ENCODE measurements at places on chromosomes 11 and 22. TPM values are rescaled to one million over a fixed set of nuclear protein-coding genes. Genes with fewer than 3 reads are reported as not detected.

The OVOL1 gene
- total RNA-seq, result 64.4 TPM

The RASSF10 gene
- total RNA-seq, result 9.2 TPM

The MS4A6E gene
- total RNA-seq, result not detected

The OR10D3 gene
- not detected for total RNA-seq

The RNF169 gene
- 22.5 TPM for total RNA-seq

The MMP13 gene
- total RNA-seq, result not detected

The CYP2D6 gene
- 0.72 TPM for total RNA-seq

The LPXN gene
- 5.5 TPM for total RNA-seq

The PDGFD gene
- total RNA-seq, result 7.2 TPM

The MS4A3 gene
- total RNA-seq, result not detected

The NRGN gene
- total RNA-seq, result not detected

The MPZL3 gene
- total RNA-seq, result 38.9 TPM

The MGAT3 gene
- total RNA-seq, result 2.2 TPM

GRCh38 chr11:72762641-72763304, 10.6 kb upstream of the ARAP1 start:
- DNase-seq, result no peak

- DNase-seq, result no peak
Measured at GRCh38 chr11:105203569-105204240, 64.1 kb upstream of the CARD18 start.

DNA sequence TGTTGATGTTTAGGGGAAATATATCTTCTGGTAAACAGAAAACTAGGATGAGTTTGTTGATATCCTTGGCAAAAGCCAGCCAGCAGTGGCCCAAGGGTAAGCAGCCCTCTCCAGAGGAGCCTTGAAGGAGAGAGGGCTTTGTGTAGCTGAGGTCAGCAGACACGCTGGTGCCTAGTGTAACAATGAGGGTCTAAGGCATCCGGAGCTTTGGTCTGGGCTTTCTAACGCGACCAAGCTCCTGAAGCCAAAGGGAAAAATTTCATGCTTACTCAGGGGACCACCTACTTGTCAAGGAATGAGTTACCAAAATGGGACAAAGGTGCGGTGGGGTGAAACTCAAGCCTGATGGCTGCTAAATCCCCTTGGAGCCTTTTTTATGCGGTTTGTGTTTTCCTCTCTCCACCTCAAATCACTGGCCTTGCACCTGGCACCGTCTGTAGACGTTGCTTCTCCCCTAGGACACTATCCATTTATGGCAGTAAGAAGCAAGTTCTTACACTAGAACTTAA, 134.9 kb downstream of the DBX1 start:
- DNase-seq, result no peak

DNA sequence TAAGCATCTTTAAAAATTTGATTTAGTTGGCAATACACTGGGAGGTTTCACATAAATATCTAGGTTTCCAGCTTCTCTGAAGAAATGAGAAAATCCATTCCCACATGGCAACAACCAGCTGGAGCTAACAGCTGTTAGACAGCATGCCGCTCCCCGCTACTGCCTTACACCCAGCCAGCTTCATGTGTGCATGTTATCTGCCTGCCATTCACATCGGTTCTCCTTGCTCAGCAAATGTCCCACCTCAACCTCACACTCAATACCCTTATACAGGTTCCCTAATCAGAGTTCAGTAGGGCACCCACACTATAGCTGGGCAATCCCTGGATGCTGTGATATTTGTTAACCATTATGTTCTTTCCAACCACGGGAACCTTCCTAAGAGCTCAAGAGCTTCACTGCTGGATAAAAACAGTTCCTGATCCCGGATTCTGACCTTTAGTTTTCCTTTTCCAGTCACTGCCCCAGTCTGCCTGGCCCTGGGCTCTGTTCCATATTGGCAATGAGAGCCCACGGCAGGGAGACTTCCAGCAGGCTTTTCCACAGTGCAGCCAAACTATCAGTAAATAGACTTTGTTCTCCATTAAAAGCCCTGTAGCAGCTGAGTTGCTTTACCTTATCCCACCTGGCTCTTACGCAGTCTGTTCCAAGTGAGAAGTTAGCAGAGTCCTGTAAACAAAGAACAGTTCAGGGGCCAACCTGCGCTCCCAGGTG, 8.6 kb downstream of the RPUSD4 start:
- DNase-seq, result no peak

DNA sequence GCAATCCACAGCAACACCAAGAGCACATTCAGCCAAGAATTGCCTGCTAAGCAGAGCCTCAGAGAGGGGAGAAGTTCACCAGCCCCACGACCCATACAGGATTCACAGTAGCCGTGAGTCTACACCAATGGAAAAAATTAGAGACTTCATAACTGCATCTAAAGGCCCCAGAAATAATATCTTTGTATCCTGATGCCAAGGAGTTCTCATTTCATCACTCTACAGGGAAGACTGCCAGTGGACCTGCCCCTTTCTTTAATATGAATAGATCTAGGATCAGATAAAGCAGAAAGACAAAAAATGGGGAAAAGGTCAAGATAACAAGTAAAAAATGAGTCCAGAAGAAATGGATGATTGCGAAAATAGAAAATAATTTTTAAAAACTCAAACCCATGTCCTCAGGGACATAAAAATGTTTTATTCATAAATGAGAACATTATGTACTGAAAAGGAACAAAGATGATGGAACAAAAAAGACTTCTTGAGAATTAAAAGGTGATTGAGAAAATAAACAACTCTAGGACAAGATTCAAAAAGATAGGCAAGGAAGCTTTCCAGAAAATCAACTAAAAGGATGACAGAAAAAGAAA, 9.5 kb downstream of the APOL3 start:
- DNase-seq, result no peak

DNA sequence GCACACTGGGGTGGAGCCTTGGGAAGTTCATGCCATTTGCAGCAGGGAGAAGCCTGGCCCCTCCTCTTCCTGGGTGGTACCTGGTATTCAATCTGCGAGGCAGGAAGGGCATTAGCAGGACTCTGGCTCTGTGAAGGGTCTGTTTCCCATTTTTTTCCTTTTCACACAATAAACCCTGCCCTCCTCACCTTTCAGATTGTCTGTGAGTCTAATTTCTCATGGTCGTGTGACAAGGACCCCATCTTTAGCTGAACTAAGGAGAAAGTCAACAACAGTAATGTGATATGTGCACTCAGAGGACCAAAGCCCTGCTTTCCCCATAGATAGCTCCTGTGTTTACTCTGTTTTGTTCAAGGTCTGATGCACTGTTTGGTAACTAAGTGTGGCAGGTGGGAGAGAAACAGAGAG, 26.6 kb upstream of the CASP4 start:
- DNase-seq, result no peak

- DNase-seq, result no peak
Measured at GRCh38 chr11:35945137-35945518, 1.3 kb downstream of the LDLRAD3 start.

DNA sequence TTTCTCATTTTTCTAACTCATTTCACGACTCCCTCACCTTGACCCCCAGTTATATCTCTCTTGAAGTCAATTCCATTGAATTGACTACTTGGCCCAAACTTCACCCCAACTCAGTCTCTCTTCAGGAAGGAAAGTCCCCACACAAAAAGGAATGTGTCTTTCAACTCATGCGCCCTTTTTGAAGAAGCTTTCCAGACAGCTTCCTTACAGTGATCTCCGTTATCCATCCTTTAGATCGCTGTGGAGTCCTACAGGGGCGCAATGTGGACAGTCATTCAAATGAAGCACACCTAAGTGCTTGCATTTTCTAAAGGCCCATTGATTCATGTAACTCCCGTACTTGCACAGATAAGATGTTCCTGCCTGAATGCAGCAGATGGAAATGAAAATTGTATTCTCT, 101.1 kb upstream of the VPREB1 start:
- DNase-seq, result no peak

GRCh38 chr11:32358729-32359128, 76.6 kb downstream of the WT1 start:
- no peak for DNase-seq

DNA sequence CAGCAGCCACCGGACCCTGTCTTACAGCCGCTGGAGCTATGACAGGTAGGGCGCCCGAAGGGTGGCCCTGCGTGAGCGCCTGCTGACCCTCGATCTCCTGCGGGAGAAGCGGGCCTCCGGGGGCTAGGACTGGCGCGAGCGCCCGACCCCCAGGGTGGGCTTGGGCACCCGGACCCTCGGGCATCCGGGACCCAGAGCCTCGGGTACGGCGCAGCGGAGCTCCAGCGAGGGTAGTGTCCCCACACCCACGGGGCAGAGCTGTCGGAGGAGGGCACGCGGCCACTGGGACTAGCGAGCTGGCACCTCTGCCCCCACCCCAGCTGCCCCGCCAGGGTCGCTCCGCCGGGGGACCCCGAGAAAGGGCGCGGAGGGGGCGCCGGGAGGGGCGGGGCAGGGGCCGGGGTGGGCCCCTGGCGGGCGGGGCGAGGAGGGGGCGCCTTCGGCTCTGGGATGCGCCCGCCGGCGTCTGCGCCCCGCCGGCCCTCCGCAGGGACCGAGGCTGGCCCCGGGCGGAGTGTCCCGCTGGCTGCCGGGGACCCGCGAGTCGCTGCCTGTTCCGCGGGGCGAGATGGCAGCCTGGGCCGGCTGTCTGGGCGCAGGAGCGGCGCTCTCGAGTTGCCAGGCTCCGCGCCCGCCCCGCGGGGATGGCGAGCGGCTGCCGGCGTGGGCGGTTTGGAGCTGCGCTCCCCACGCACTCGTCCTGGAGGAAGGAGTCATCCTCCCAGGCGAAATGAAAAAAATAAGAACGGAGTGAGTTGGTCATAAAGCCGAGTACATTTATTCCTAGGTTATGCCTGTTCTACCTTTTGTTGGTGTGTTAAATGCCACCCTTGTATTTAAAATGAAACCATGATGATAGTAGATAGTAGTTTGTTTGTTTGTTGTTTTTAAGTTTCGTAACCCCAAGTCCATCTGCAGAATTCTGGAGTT, 32.4 kb downstream of the EIF3F start:
- peak; percentile 77 for DNase-seq

DNA sequence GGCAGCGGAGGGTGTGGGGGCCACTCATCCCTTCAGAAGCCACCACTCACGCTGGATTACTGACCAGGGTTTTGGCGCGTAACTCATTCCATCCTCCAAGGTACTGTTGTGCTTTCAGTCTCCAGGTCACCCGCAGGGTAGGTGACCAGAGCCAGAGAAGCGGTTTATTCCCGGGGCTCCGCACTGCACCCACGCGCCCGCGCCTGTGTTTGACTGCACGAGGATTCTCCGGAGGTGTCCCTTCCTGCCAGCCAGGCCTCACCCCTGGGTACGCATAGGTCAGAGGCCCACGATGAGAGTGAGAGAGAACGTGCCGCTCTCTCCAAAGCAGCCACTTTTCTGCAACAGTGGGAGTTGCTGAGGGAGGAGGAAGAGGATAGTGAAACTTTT, 55.5 kb downstream of the TRAF6 start:
- no peak for DNase-seq

DNA sequence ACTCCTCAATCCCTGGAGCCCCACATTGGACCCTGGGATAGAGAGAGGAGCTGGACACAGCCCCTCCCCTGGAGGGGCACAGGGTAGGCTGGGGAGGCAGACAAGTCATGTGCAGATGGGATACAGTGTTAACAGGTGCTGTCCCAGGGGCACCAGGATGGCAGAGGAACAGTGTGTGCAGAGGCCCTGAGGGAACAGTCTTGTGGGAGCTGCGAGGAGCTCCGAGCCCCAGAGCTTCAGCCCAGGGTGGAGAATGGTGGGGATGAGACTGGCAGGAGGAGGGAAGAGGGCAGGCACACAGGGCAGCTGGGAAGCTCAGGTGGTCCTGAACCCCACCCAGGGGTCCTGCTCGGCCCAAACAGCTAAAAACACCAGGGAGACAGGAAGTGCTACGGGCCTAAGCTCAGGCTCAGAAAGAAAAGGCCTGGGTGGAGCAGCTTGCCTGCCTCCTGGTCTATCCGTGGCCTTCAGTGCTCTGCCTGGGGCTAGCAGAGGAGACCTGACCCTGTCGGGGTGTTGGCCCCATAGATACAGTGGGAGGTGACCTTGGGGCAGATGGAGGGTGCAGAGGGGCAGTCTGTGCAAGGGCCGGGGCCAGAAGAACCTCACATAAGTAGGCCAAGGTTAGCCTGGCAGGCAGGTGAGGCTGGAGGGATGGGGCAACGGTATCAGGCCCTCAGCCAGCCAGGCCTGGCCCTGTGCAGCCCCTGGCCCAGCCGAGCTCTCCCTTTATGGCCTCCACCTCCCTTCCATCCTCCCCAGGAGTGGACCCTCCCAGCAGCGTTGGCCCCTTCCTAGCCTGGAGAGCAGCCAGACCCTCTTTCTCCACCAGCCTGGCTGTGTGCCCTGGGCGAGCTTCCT, 15.4 kb downstream of the CAPN5 start:
- DNase-seq, result peak; percentile 31

- peak; percentile 64 for DNase-seq
Measured at GRCh38 chr22:29316141-29316828, 788 bp upstream of the RASL10A start.

- DNase-seq, result peak; percentile 67
Measured at GRCh38 chr22:40238425-40239344, 61.0 kb downstream of the TNRC6B start.

GRCh38 chr22:18000441-18001039, 23.8 kb downstream of the MICAL3 start:
- peak; percentile 68 for DNase-seq

- DNase-seq, result no peak
Measured at GRCh38 chr11:6388748-6389147, 1.5 kb upstream of the SMPD1 start.
